Right hindlimb (tissue), 1 donor: ENCODE measurements at places on chromosomes 7 and 10.
A peak's percentile ranks its signal among the peaks of the same experiment; 100 is the strongest.

DNA sequence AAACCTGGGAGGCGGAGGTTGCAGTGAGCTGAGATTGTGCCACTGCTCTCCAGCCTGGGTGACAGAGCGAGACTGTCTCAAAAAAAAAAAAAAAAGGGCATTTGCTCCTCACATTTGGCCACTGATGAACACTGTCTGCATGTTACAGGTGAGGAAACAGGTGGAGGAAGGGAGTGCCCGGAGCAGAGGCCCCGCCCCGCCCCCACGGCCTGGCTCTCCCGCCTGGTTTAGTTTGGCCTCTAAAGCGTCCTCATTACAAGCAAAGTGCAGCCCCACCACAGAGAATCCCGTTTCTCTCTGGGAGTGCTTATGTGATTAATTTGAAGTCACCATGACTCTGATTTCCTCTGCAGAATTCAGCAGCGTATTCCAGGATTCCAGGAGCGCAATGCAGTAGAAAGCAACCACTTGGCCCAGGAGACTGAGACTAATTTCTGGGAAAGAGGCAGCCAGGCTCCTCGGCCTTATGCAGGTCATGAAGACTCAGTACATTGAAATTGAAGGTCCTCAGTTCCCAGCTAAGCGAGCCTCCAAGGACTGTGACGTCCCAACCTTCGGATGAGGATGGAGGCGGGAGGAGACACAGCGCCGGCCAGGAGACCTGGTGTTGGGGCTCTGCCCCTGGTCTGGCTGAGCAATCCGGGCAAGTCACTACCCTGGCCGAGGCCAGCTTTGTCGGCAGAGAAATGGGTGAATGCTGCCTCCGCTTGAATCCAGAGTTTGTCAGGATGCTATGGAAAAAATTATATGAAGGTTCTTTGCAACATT lies 44.7 kb downstream of the RBM17 start:
- peak; percentile 12 for DNase-seq

DNA sequence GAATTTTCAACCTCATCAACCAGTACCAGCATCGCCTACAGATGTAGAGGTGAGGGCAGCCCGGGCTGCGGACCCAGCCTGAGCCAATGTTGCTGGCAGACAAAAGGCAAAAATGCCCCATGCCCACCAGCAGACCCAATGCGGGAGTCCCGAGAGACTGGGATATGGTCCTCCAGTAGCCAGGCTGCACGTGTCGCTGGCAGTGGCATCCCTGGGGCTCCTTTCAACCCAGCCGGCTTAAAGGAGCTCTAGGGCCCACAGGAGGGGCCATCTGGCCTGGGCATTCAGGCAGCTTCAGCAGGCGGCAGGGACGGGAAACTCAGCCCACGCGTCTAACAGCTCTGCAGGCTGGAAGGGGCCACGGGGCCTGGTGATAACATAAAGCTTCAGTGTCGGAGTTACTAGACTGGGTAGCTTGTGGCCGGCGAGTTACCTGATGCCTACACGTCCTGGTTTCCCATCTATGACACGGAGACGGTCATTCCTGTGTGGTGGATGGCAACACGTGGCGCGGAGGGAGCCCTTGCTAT lies 70.7 kb downstream of the PROSER2 start:
- DNase-seq: no peak

DNA sequence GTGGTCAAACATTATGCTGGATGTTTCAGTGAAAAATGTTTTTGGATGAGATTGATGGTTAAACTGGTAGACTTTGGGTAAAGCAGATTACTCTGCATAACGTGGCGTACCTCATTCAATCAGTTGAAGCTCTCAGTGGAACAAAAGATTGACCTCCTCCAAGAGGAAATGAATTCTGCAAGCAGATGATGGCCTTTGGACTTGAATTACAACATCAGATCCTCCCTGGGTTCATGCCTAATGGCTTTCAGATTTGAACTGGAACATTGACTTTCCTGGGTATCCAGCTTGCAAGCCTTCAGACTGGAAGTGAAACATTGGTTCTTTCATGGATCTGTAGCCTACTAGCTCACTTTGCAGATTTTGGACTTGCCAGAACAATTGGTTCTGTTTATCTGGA lies 169.3 kb upstream of the MALRD1 start:
- no peak for DNase-seq

GRCh38 chr7:132125096-132125495 lies 451.2 kb downstream of the PLXNA4 start:
- DNase-seq: no peak

DNA sequence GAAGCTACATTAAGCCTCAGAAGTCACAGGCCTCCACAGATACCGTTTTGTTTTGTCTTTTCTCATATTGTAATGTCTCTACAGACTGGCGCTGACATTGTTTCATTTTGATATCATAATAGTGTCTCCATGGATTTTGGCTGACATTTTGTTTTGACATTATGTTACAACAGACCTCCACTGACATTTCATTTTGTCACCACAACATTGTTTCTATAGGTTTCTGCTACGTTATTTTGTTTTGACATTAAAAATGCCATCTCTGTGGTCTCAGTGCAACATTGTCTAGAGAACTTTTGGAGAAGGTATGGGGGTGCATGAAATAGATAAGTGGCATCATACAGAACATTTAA lies 666.8 kb downstream of the PARD3 start:
- DNase-seq: no peak

GRCh38 chr10:118754556-118755423 lies at the start of gene CACUL1:
Gene CACUL1 (minus strand): TSS chr10:118754970. CDS start chr10:118754762, 208 bp downstream.
- DNase-seq: peak; percentile 100

DNA sequence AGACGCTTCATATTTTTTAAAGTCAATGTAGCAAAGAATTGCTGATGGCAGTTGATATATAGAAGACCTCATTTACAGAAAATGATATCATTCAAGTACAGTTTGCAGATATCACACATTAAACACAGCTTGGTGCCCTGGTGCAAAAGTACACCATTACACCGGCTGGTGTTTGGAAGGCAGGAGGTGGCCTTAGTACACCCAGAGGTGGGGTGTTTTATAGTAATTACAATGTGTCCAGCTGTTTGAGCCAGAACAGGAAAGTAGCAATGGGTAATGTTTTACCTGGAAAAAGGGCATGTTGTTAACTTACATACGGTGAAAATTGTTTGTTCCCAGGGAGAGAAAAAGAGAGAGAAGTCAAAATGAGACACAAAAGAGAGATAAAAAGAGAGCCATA lies 103.0 kb upstream of the YAE1 start:
- no peak for DNase-seq

DNA sequence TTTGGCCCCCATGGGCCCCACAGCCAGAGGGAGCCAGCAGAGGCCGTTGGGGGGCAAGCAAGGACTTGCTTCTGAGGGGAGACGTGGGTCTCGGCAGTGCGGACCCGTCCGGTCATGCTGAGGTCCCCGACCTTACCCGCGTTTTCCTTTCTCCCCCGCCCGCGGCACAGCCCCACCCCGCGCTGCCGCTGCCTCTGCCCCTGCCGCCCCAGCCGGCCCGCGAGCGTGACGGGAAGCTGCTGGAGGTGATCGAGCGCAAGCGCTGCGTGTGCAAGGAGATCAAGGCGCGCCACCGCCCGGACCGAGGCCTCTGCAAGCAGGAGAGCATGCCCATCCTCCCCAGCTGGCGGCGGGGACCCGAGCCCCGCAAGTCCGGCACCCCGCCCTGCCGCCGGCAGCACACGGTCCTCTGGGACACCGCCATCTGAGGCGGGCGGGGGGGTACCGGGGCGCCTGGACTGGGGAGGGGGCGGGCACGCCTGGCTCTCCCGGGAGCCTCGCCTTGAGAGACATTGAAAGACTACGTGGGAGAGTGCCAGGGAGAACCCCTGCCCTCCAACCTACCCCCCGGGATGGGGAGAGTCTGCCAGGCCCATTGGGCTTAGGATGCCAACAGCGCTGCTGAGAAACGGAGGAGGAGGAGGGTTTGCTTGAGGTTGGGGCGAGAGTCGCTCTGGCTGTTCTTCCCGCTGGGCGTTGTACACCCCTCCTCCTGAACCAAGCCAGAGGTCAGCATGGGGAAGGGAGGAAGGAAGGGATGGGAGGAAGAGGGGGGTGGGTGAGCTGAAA lies 9.9 kb downstream of the NYAP1 start:
- DNase-seq: no peak
